NCI-H1436 (cell line): ENCODE measurements at places on chromosomes 6 and 20.

GRCh38 chr20:4508773-4509172 lies 212.9 kb upstream of the PRND start:
- no peak for DNase-seq

GRCh38 chr20:2305479-2305878 lies 9.7 kb downstream of the TGM3 start:
- peak; percentile 69 for DNase-seq

DNA sequence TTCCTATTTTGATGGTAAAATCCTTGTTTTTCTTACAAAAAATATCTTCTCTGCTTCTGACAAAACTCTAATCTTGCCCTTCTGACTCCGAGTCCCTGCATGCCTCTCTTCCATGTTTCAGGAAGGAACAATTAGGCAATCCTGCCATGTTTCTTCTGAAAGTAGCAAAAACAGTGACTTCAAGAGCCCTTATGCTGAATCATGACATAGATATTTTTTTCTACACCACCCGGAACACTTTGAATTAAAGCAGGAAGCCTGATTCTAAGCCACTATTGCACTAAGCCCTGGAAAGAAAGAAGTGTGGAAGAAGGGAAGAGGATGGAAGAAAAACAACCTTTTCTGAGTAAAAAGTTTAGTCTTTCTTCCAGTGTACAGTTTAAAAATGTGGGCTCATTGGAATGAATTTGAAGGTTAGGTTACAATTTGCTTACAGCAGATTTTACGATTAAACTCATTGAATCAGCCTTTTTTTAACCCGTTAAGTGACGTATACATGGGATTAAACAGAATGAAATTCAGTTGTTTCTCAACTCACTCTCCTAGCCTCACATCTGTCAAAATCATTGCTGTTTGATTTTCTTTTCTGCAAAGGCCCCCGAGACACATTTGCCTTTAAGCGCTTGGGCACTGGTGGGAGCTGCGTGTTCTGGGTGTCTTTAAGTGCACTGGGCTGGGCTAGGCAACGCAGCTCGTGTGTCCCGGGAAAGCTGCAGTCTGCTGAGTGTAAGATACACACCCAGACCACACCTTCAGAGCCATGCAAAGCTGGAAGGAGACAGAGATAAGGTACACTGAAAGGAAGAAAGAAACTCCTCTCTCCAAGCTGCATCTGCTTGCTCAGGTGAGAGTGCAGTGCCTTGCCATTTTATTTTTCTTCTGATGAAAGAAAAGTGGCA lies 159.4 kb upstream of the CITED2 start:
- DNase-seq = no peak

GRCh38 chr6:160174681-160175080 lies 53.1 kb downstream of the SLC22A1 start:
- DNase-seq = no peak

DNA sequence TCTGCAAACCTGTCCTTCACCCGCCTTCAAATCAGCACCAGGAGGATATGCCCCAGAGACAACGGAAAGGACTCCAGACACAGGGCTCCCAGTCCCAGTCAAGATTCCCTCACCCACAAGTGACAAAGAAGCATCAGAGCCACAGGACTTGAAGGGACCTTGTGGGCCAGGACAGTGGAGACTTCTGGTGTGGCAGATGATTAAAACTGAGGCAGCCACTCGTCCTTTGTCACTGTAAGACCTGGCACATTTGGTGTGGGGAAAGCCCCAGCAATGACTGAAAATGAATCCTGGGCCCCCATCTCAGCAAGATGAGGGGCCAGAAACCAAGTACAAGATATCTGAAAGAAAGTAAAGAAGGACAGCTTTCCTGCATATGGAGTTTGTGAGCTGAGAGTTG lies 15.6 kb upstream of the GMPR start:
- DNase-seq = no peak

DNA sequence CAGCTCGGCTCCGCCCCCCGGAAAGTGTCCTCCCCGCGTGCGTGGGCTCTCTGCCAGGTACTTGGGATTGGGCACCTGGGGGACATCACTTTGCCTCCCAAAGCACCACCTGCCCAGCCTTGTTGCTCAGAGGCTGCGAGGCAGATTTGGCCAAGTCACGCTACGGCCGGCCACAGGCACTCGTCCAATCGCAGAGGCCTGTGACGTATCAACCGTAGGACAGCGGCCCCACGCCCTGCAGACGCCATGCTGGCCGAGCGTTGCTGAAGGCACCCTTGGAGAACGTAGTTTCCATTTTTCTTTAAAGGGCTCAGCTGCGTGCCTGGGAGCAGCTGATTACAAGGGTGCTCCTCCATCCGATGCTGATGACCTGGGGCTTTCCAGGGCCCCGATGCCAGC lies 3.1 kb downstream of the NTSR1 start:
- peak; percentile 75 for DNase-seq

DNA sequence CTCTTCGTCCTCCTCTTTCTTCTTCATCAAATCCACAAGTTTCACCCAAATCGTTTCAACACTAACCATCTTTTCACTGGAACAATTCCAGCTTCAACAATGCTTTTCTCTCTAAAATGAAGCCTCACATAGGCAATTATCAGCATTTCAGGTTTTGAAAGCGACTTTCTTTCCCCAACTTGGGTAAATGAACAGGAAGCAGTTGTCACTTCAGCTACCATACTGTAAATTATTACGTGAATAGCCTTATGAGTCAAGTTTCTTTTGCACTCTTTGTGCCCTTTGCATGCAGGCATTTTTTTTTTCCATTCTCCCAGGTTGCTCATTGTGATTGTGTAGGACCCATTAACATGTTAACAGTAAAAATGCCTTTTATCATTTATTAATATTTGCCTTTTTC lies 121.7 kb upstream of the BTBD3 start:
- DNase-seq = no peak

- no peak for DNase-seq
Observed at GRCh38 chr20:61636531-61637116, 384.6 kb downstream of the CDH4 start.

DNA sequence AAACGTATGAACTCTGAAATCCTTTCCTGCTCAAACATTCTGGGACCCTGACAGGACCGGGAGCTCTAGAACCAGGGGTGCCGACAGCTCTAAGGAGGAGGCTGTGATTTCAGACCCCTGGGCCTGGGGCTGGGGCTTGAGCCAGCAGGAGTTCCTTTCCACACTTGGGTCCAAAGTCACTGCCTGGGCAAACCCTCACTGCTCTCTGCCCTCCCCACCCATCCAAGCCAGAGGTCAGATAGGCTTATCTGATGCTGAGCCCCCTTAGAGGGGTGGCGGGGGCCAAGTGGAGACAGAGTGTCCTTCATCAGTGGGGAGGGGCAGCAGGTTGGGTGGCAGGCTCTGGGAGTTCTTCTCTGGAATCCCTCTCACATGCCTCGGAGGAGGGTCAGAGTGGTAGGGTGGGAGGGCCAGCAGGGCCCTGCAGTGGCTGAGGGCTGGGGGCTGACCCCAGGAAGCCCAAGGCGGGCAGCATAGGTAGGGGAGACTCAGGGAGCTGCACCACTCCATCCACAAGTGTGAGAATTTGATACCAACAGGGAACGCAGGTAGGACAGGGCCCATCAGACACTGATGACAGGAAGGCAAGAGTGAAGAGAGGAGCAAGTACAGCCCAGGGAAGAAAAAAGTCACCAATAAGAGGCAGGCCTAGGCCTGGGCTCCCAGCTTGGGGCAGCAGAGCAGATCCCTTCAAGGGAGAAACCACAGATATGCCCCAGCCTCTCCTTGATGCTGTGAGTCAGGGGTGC lies 121.0 kb downstream of the MRPL14 start:
- DNase-seq = no peak

GRCh38 chr6:96621983-96622382 lies 59.1 kb downstream of the FHL5 start:
- DNase-seq = no peak

DNA sequence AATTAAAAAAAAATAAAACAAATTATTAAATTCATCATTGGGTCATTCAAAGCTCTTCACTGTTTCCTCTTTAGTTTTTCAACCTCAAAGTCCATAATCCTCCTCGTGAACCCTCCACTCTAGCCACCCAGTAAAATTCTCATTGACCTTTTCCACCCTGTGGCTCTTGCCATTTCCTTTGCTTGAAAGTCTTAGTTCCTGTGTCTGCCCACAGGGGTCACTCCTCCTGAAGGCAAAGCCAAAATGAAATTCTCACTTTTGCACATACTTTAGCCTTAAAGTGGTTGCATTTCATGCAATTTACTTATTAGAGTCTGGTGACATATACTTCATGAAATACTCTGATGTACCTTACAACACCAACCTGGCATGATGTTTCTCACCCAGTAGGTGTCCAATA lies 263.7 kb downstream of the BMP2 start:
- no peak for DNase-seq

DNA sequence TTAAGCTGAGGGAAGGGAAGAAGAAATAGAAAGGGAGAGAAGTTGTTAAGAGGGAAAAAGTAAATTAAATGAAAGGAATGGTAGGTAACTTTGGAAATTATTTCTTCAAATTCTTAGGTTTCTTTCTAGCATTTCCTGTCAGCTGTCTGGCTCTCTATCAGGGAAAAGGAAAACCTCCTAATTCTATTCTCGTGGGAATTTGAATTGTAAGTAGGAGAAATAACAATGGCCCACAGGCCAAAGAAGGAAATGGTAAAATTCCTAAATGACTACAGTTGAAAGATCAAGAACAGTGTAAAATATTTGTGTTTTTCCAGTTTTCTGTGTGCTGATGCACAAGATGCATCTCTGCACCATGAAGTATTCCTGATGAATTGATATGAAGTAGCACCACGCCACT lies 173.0 kb downstream of the IBTK start:
- DNase-seq = no peak

DNA sequence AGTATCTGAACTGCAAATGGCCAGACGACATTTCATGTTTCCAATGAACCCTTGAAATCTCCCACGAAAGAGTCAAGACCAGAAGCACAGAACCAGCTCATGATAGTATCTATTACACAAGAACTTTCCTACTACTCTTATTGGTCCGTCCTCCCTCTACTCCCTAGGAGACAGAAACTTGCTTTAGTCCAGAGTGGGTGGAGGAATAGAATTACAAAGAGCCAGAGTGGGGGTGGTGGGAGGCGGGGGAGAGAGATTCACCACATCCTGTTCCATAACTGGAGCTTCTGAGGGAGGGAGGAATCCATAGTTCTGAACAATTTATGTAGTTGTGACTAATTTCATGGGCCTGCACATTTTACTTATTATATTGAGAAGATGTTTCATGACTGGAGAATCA lies 18.5 kb upstream of the WFDC10A start:
- no peak for DNase-seq

GRCh38 chr20:10992731-10993130 lies 318.9 kb upstream of the JAG1 start:
- no peak for DNase-seq

DNA sequence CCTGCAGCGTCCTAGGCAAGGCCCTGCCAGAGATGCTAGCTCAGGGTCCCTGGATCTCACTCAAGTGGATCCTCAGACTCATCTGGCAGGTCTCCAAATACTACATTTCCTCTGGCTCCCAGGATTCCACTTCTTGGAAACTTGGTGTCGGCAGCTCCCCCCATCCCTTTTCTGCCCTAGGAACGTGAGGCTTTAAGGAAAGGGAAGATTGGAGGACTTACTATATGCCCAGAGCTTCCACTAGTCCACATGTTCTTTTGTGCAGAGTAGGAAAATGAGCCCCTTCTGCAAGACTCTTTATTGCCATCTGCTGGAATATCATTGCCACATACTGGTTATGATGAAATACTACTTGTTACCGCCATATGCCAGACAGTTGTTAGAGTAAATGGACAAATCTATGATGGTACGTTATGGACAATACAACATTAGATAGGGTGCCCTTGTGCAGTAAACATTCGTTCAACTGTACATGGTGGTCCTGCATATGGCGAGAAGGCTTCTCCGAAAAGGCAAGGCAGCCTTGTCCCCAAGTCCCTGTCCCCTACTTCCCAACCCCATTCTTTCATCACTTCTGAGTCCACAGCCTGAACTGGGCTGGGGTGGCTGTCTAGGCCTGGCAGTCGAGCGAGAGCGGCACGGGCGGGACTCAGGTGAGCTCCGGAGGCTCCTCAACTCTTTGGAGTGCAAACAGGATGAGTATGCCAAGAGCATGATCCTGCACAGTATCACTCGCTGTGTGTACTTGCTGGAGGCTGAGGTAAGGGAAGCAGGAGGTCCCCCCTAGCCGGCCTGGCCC lies 780 bp downstream of the ARMC12 start:
- peak; percentile 71 for DNase-seq
